ENCODE measurements at places on chromosomes 4 and X. TPM values are rescaled to one million over a fixed set of nuclear protein-coding genes. Genes with fewer than 3 reads are reported as not detected.

DNA sequence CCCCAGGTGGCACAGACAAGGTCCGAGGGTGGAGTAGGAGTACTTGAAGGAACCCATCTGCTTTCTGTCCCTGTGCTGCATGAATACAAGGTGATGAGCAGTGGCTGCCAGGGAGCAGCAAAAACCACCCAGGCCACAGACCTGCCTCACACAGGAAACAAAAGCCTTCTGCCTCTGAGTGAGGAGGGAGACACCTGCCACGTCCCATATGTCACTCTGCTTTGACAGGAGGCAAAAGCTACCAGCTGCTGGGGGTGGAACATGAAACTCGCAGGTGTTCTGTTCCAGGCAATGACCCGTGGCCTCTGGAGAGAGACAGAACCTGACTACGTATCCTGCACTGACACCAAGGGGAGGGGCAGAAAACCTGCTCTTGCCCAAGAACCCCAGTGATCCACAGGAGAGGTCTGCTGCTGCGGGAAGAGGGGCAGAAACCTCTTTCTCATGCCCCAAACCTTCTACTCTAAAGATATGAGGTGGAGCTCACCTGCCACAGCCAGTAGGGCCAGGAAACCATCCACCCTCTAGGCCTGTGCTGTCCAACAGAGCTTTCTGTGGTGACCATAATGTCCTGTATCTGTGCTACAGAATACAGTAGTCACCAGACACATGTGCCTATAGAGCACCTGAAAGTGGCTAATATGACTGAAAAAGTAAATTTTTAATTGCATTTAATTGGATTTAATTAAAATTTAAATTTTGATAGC is 172.9 kb downstream of the PRDM5 start:
- DNase-seq, result no peak

DNA sequence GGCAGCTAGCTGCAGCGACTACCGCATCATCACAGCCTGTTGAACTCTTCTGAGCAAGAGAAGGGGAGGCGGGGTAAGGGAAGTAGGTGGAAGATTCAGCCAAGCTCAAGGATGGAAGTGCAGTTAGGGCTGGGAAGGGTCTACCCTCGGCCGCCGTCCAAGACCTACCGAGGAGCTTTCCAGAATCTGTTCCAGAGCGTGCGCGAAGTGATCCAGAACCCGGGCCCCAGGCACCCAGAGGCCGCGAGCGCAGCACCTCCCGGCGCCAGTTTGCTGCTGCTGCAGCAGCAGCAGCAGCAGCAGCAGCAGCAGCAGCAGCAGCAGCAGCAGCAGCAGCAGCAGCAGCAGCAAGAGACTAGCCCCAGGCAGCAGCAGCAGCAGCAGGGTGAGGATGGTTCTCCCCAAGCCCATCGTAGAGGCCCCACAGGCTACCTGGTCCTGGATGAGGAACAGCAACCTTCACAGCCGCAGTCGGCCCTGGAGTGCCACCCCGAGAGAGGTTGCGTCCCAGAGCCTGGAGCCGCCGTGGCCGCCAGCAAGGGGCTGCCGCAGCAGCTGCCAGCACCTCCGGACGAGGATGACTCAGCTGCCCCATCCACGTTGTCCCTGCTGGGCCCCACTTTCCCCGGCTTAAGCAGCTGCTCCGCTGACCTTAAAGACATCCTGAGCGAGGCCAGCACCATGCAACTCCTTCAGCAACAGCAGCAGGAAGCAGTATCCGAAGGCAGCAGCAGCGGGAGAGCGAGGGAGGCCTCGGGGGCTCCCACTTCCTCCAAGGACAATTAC is 1.4 kb downstream of the AR start:
- peak; percentile 60 for DNase-seq

- peak; percentile 72 for DNase-seq
Observed at GRCh38 chrX:110086916-110087484, 84.1 kb downstream of the TMEM164 start.

- DNase-seq, result no peak
Observed at GRCh38 chr4:26885912-26886274, 25.3 kb downstream of the STIM2 start.

DNA sequence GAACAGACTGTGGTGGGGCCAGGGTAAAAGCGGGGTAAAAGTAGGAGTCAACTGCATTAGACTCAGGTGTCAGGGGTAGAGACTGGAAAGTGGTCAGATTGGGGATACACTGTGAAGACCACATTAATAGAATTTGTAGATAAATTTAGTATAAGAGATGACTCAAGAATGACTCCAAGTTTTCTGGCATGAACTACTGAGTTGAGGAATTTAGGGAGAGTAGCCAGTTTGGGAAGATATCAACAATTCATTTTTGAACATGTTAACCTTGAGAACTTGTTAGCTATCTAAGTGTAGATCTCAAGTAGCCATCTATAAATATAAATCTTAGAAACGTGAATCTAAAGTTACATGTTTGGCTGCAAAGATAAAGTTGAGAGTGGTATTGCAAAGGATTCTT is 206.9 kb upstream of the HCCS start:
- DNase-seq, result no peak

DNA sequence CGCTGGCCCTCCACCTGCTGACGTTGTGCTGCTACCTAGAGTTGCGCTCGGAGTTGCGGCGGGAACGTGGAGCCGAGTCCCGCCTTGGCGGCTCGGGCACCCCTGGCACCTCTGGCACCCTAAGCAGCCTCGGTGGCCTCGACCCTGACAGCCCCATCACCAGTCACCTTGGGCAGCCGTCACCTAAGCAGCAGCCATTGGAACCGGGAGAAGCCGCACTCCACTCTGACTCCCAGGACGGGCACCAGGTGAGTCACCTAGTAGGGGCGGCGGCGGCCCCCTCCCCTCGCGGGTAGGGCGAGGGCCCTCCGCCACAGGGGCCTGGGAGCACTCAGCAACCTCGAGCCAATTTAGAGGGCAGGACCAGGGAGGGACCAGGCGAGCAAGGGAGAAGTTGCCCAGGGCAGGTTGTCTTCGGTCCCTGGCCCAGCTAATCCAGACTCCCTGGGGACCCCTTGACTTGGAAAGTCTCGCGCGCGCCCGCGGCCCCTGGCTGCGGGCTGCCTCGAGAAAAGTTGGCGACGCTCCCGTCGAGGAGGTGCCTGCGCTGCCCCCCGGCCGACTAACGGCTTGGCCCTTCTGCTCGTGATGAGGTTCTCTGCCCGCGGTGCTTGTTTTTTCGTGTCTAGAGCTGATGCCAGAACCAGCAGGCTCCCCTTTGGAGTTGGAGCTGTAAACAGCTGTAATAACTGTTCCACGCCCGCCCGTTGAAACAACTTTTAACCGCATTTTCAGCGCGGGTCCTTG is 717 bp downstream of the EDA start:
- DNase-seq, result no peak

GRCh38 chr4:182203872-182204411 is 39.3 kb upstream of the TENM3 start:
- DNase-seq, result no peak

CLNK gene
- total RNA-seq, result not detected

TXLNG gene
- 4.9 TPM for total RNA-seq

GAB1 gene
- total RNA-seq, result 10.1 TPM

All from dermis microvascular lymphatic vessel endothelial cell (primary cell).